Stimulated activated CD8-positive, alpha-beta memory T cell treated with anti-CD3 and anti-CD28 coated beads, Interleukin-15, amount 100 ng/mL, for 24 hours (primary cell): ENCODE measurements at places on chromosomes 4 and X.

GRCh38 chr4:125770814-125771398 is 456.2 kb downstream of the FAT4 start:
- no peak for DNase-seq

- no peak for DNase-seq
Measured at GRCh38 chr4:26864899-26865298, 4.3 kb downstream of the STIM2 start.

- no peak for DNase-seq
Measured at GRCh38 chrX:129693354-129693753, 38.6 kb upstream of the APLN start.

- no peak for DNase-seq
Measured at GRCh38 chrX:71579136-71579989, 1.1 kb downstream of the GCNA start.

- no peak for DNase-seq
Measured at GRCh38 chr4:9835430-9835829, 54.0 kb downstream of the DRD5 start.

DNA sequence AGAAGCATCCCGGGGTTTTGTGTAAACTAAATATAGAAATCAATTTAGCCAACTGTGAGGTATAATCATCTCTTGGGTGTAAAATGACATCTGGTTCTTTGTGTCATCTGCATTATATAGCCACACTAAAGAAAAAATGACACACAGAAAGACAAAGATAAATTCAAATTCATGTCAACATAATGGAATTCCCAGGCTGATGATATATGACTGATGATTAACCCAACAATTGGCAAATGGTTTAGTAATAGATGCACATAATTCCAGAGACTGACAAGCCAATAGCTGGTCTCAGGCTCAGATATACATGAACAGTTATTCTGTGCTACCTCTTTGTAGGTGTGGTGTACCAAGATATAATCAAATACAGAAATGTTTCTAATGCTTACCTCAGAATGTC is 375.4 kb upstream of the PITX2 start:
- DNase-seq: no peak

DNA sequence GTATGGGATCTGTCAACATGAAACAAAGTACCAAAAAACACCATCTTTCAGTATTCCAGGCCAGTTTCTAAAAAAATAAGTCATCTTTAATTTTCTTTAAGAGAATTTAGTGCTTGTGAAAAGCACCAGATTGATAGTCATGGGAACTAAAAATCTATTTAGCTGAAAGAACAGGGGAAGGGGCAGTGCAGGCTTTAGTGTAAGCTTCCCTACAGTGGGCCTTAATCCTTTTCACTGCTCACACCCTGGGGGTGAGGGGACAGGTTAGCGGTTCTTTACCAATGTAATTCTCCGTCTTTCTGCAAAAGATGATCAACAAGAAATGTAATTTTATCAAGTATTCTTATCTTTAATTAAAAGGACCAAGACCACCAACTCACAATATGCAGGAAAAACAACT is 47.1 kb downstream of the CHIC2 start:
- no peak for DNase-seq

- no peak for DNase-seq
Measured at GRCh38 chr4:68132342-68132741, 2.7 kb upstream of the TMPRSS11F start.

DNA sequence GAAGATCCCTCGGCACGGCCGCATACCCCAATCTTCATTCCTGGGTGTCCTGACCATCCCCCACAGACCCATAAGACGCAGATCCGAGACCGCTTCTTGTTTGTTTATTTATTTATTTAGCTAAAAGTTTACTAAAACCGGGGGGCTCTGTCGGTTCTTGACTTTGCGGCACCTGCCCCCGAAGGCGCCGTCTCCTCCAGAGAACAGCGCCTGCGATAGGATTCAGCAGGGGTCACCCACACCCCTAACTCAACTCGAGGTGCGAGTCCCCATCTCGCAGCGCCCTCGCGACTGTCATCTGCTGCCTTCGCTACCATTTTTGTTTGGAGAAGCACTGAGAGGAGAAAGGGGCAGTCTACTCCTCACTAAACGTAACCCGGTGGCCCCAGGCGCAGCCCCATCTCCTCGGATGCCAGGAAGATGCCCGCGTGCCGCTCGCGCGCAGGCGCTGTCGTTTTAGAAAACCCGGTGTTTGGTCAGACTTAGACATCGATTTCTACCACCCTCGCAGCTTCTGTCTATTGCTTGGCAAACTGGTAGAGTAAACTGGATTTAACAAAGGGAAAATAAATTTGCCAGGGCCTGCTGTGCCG is 18.9 kb upstream of the GPR101 start:
- no peak for DNase-seq

DNA sequence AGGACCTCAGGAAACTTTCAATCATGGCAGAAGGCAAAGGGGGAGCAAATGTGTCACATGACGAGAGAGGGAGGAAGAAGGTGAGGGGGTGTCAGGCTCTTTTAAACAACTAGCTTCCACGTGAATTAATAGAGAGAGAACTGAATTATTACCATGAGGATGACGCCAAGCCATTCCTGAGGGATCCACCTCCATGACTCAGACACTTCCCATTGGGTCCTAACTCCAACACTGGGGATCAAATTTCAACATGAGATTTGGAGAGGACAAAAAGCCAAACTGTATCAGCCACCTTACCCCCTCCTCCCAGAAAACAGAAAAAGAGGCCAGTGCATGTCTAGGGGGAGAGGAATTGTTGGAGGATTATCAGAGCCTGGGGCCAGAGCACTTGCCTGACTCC is 40.4 kb upstream of the LAS1L start:
- DNase-seq: no peak

DNA sequence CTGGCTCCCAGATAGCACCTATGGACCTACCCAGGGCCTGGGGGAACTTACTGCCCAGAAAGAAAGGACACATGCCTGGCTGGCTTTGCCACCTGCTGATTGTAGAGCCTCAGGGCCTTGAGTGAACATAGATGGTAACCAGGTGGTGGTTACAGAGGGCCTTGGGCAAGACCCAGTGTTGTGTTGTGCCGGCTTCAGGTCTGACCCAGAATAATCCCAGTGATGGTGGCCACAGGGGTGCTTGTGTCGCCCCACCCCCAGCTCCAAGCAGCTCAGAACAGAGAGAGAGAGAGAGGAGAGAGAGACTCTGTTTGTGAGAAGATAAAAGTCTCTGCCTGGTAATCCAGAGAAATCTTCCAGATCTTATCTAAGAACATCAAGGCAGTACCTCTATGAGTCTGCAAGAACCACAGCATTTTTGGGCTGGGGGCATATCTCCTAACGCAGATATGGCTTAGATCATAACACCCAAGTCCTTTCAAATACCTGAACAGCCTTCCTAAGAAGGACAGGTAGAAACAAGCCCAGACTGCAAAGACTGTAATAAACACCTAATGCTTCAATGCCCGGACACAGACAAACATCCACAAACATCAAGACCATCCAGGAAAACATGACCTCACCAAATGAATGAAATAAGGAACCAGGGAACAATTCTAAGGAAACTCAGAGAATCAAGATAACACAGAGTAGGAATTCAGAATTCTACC is 16.3 kb upstream of the RP2 start:
- DNase-seq: no peak

GRCh38 chr4:22241415-22241814 is 274.5 kb downstream of the ADGRA3 start:
- no peak for DNase-seq

GRCh38 chr4:17760626-17761025 is 20.8 kb downstream of the FAM184B start:
- no peak for DNase-seq

GRCh38 chrX:154718616-154719015 is 32.3 kb downstream of the GAB3 start:
- DNase-seq: no peak

GRCh38 chr4:3874525-3875110 is 108.4 kb downstream of the ADRA2C start:
- DNase-seq: no peak

- DNase-seq: no peak
Measured at GRCh38 chr4:137389911-137390520, 142.3 kb downstream of the PCDH18 start.

DNA sequence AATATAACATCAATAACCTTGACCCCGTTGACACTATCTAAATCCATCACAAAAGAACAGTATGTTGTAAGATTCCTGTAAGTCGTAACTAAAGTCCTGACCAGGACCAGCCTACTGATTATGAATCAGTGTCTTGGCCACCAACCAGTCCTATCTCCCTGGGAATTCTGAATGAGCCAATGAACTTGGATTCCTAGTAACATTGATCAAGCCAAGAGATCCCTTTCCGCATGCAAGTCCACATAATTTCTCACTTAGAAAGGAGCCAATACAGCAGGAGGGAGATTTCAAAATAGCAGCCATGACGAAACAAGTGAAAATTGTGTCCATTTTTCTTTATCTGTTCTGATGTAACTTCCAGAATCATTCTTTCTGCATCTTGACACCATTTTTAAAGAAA is 9.5 kb downstream of the XPNPEP2 start:
- DNase-seq: no peak

DNA sequence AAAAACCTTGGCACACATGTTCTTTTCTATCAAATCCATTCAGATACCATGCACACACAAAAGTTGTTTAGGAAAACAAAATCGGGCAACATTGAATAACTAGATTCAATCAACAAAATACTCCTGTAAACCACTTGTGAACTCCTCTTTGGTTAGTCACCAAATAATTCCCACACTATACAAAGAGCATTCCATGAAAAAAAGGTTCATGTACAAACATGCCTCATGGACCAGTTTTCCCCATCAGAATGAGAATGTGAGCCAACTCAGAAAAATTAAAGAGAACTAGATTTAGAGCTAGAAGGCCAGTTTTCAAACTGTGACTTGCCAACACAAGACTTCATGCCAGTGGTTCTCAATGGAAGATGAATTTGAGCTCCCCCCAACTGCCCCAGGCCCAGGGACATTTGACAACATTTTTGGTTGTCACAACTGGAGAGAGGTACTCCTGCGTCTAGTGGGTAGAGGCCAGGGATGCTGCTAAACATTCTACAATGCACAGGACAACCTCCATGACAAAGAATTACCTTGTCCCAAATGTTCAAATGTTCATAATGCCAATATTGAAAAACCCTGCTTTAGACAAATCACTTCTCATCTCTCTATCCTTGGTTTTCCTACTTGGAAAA is 55.4 kb downstream of the GPC3 start:
- no peak for DNase-seq

DNA sequence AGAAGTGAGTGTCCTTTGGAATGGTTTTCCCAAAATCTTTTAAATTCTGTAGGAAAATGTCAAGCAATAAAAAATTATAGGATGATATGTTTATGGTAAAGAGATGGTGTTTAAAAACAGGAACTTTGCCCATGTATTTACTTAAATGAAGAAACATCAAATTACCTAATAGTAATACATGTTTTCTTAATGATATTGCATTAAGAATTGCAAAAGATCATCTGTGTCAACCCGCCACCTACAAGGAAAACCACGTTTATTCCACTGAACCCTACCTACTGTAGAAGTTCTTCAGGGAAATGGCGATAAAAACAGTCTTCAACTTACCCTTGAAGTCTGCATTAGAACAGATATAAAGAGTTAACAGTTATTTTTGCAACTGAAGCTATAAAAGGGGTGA is 67.2 kb upstream of the NDP start:
- DNase-seq: no peak

DNA sequence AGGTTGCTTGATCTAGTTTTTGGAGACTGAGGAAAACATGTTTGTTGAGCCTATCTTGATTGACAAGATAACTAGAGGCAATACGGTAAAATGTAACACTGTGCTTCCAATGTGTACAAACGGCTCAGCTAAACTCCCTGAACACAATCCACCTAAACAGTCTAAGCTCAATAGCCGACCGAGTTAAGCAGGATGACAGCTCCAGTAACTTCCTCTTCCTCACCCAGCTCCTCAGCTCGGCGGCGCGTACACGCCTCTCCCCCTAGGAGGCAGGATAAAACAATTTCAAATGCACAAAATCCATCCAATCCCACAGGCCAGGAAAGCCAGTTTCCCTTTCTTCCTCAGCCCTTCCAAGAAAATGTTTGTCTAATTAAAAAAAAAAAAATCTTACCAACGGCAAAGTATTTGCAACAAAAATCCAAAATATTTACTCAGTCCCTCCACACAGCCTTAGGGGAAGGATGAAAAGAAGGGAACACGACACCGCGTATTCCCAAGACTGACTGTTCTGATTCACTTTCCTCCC is 1.0 kb downstream of the CNOT6L start:
- no peak for DNase-seq

DNA sequence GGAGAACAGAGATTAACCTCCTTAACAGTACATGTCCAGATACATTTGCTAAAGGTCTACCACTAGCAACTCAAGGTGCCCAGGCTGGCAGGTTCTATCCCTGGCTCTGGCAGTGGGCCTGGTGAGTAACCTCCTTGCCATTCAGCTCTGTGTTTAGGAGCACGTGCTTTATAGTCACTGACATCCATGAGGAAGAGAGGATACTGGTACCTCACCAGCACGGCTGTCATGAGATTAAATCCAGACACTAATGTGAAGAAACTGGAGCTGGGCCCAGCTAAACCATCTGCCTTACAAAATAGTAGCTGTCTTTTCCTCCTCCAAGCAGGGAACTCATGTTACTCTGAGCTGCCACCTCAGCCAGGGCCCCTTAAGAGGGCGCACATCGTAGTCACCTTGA is 45.3 kb downstream of the GPRASP3 start:
- no peak for DNase-seq

GRCh38 chrX:47169273-47169672 is 24.3 kb downstream of the RBM10 start:
- DNase-seq: no peak

DNA sequence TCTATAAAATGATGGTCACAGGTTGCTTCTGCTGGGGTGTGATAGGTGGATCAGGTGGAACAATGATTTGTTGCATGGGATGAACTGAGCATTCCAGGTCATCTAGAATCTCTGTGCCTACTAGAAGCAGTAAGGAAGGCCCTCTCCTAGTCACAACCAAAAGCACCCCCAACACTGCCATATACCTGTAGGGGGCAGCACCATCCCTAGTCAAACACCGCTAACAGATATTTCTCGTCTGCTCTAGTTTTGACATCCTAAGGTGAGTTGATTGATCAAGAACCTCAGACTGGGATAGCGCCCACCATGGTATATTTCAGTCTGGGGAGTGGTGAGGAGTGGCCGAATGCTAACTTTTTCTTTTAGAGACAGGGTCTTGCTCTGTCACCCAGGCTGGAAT is 160.2 kb downstream of the NHS start:
- DNase-seq: no peak

- no peak for DNase-seq
Measured at GRCh38 chrX:112746812-112747595, 67.3 kb upstream of the LHFPL1 start.

DNA sequence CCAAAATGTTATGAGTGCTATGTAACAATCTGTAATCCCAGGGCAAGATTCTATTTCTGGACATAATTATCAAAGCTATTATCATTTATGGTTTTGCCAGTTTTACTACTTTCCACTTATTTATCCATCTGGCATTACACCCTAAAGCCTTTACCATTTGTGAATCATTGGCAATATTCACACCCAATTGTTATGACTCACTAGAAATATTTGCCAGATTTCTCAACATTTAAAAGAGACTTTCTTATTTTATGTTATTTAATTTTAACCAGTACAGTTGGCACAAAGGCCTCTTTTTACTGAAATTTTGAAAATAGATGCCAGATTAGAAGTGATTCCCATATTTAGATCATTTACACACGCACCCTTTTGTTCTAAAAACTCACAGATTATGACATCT is 242.7 kb upstream of the WDFY3 start:
- DNase-seq: no peak
